Right renal pelvis (tissue), 4 donors: ENCODE measurements at places on chromosomes 1 and 21.

DNA sequence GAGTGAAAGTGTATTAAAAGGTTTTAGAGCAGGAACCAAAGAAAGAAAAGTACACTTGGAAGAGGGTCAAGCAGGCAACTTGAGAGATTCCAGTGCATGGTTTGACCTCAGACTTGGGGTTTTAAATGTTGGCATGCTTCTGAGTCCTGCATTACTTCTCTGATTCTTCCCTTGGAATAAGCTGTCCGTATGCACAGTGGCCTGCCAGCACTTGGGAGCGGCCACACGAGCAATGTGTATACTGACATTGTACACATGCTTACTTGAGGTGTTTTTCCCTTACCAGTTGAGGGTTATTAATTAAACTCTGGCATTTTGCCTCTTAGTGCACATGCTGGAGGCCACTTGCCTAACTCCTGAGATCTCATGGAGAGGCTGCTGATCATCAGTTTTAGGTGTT, 786.6 kb upstream of the RGS18 start:
- DNase-seq, result no peak

- no peak for DNase-seq
Measured at GRCh38 chr1:2930913-2931723, 90.1 kb upstream of the ACTRT2 start.

GRCh38 chr1:54872036-54872331, 15.0 kb downstream of the DHCR24 start:
- no peak for DNase-seq

GRCh38 chr1:174258148-174258550, 98.8 kb downstream of the RABGAP1L start:
- DNase-seq, result peak; percentile 11
